Common myeloid progenitor, CD34-positive (primary cell): ENCODE measurements at places on chromosomes 1 and 21.
A peak's percentile ranks its signal among the peaks of the same experiment; 100 is the strongest.

DNA sequence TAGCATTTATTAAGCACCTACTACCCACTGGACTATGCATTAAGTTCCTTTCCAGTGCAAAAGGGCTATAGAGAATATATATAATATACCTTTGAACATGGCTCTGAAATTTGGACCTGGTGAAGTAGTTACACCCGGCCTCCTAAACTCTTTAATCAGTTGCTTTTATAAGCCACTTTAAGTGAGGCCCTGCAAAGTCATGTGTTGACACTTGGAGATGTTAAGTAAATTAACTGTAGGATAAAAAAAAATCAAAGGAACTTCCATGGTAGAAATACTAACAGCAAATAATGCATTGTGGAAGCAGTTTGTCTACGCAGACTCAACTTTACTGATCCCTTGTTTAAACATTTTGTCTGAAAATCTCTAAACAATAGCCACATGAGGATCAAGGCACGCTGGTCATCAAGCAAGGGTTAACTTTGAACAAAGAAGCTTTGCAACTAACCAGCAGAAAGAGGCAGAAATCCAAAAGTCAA lies 283.9 kb downstream of the VAV3 start:
- no peak for DNase-seq

DNA sequence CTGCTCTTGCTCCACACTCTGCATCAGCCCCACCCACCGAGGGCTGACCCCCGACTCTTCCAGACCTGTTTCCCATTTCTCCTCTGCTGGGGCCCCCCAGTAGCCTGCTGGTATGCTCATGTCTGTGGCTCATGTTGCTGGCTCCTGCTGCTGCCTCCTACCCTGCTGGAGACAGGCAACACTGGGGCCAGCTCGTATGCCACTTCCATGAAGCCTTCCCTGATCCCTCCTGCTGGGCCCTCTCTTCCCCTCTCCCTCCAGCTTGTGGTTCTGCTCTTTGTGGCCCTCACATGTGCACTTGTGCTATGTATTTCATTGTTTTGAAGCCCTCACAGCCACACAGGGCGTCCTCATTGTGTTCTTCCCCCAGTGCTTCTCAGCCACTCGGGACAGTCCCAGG lies 40.5 kb downstream of the CNN3 start:
- no peak for DNase-seq

DNA sequence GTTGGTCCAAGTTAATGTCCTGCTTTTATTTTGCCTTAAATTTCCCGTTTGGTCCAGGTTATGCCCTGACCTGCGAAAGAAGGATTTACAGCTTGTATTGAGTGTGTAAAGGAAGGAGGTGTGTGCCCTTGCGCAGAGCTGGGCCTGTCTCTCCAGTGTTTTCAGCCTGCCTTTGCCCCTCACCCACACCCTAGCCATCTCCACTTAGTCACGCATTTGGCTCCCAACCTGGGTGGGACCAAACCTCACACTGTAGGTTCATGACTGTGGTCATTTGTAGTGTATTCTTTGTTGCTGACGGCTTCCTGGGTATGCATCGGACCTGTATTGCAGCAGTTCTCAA lies 572 bp upstream of the SRSF10 start:
- DNase-seq, result peak; percentile 82

DNA sequence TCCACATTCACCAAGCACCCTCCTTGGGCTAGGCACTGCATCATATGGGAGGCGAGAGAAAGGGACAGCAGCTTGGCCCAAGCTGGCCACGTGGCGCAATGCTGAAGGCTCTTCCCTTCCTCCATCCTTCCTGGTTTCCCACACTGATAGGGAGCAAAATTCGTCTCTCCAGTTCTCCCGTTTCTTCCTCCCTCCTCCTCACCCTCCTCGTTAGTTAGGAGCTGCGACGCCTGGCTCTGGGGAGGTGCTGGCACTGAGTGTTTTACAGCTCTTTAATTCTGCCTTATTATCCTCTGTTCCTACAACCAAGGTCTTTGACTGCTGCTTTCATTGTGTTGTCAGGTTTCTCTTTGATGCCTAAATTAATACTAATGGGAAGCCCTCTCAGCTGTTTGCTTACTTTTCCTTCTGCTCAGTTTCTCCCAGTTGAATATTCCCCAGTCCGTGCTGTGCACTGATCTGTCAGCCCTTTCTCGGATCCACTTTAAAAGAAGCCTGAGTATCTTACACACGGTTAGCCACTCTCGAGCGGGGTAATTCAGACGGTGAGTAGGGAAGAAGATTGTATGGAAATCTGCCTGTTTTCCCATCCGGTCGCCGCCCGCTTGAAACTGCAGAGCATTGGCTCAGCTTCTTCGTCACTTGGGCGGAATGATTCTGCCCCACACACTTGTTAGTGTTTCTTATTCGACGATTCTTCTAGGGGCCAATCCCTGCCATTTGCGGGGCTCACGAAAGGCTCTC lies 56.2 kb upstream of the SMYD2 start:
- DNase-seq, result no peak

- peak; percentile 38 for DNase-seq
These were observed 93.4 kb downstream of the SLC25A24 start for GRCh38 chr1:108106775-108107174.

DNA sequence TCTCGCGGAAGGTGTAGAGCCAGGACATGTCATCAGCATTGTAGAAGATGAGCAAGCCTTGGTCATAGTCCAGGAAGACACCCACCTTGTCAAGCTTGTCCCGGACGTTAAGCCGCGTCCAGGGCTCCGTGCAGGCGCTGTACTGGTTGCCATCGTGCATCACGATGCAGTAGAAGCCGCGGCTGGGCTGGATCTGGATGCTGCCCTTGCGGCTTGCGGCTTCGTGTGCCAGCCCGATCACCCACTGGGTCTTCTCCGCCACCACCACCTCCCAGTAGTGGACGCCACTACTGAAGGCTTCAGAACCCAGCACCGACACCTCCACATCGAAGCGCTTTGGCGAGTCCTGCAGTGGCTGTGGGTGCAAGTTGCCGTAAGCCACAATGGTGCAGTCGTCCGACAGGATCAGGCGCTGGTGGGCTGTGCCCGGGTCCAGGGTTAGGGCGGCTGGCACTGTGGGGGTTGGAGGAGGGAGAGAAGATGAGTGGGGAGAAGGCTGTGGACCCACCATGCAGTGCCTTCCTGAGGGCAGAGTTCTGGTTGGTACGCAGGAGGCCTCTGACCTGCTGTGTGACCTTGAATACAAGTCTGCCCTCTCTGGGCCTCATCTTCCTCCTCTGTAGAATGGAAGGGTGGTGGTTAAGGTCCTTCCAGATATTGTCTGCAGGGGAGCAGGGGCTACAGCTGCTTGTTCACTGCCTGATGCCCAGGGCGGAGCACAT lies 34.4 kb downstream of the TRIM62 start:
- DNase-seq, result no peak

DNA sequence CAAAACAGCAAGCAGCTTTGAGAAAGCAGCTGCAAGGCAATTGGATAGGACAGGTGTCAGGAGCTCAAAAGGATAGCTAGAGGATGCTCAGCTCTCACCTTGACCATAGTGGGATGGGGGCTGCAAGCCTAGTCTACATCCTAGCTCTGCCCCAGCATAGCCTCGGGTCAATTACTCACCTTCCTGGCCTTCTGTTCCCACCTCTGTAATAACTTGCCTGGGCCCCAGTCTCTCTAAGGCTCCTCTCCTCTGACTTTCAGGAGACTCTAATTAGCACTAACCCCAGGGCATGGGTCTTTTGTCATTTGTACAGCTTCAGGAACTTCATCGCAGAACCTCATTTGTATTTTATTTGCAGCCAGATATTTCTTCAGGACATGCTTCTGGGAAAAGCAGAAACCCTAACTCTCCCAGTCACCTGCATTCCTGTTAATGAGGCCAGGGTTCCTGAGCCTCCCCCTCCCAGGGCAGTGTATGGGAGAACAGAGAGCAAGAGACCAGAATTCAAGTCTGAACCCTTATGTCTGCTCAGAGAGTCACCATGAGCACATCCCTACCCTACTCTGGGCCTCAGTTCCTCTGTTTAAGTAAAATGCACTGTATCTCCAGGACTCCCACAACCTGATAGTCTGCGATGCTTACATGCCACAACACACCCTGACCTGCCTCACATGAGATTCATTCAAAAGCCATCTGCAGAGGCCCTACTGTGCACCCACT lies 108.1 kb downstream of the MATN1 start:
- DNase-seq, result no peak

DNA sequence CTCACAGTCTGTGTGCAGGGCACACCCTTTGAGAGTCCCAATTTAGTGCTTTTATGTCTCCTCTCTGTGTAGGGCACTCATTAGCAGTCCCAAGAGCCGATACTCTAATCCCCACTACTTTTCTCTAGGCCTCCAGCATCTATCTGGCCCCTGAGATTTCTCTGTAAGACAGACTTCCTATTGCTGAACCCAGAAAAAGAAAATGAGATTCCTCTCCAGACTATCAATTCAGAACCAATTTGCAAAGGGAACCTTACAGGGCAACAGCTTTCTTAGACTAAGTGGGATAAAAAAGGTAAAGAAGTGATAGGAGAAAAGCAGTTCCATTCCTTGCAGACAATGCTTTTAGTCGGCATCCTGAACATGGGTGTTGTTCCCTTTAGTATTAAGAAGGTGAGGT lies 172.2 kb downstream of the EDEM3 start:
- no peak for DNase-seq

DNA sequence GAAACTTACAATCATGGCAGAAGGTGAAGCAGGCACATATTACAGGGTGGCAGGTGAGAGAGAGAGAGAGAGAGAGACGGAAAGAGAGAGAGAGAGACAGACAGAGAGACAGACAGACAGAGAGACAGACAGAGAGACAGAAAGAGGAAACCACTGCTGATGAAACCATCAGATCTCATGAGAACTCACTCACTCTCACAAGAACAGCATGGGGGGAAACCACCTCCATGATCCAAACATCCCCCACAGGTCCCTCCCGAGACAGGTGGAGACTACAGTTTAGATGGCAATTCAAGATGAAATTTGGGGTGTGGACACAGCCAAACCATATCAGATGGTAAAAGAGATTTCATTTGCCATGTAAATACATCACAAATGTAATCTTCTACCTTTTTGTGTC lies 708.1 kb downstream of the MRPL39 start:
- no peak for DNase-seq

DNA sequence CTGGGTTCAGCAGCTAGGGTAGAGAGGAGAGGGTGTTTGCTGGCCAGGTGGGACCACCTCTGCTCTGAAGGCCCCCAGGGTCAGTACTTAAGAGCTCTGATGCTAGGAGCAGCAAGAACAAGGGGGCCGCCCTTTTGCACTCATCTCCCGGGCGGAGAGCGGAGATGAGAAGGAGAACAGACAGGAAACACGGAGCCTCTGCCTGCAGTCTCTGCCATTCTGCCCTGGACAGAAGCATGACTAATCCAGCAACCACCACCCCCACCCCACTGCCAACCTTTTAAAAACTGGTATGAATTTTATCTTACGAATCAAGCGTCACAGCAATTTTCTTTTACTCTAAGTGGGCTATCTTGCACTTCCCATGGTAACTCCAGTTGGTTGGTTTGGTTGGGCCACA lies 34.5 kb downstream of the PARP1 start:
- no peak for DNase-seq

DNA sequence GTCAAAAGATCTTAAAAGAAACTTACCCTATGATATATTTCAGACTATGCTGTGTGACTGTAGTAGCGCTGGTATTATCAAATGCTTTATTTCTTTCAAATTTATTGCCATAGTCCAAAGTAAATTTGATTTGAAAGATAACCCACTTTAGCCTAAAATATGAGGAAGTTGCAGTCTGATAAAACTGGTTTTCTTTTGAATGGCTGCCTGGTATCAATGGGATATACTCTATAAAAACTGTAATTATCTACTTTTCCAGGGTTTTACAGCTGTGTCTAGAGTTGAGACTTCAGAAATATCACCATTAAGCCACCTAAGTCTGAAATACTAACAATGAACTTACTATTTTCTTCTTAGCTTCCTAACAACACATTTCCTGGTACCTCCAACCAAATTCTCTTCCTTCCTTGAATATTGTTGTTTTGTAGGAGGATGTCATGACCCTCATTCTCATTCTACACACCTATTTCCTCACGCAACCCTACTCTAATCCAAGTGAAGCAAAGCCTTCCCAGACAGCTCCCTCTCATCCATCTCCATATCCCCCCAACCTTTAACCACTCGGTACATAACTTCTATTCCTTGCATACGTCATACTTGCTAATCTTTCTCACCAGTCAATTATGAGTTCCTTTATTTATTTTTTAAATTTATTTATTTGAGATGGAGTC lies 17.0 kb downstream of the KDM5B start:
- DNase-seq, result peak; percentile 52

DNA sequence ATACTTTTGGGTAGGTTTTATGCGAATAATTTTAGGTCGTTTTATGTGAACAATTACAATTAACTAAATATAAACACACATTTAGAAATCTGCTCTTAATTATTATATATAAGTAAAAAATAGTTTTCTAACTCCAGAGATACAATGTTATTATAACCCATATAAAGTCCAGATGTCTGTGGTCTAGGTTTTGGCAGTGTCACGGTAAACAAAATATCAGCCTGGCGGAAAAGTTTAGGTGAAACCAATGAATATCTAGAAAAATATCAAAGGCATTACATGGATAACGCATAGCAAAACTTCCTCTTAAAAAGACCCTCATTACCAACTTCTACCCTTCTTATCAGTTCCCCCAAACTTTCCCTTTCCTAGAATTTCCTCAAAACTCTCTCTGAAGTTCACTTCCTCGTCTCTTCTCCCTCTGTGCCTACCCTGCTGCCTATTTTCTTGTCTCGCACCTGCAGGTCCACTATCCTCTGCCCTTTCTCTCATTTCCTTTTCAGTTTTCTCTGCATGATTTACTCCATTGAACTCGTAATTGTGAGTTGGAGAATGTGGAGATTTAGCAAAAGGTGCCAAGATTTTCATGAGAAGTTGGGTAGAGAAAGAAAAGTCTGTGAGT lies 21.8 kb downstream of the VTCN1 start:
- no peak for DNase-seq

DNA sequence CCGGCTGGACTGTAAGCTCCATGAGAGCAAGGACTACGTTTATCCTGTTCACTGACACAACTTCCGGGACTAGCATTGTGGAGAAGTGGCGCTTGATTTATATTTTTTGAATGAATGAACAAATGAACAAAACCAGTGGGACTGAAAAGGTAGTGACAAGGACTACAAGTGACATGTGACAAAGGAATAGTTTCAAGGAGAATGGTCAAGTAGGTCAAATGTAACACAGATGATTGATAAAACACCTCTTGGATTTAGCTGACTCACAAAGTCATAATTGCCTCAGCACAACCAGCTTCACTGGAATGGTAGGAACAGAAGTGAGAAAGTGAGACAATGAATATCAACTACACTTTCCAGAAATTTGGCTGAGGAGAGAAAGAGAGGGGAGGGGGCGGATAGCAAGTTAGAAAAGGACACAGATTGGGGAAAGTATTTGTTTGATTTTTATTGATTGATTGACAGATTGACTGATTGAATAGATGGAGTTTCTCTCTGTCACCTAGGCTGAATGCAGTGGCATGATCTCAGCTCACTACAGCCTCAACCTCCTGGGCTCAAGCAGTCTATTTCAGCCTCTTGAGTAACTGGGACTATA lies 14.2 kb downstream of the MTF1 start:
- DNase-seq, result no peak

- no peak for DNase-seq
These were observed 98.9 kb downstream of the TNFSF18 start for GRCh38 chr1:172951730-172952365.
